A549 treated with ZK216348 at 1 μM for 4 hours (cell line): ENCODE measurements at places on chromosomes 3 and 15. TPM values are rescaled to one million over a fixed set of nuclear protein-coding genes. Genes with fewer than 3 reads are reported as not detected.

The LRRIQ4 gene
- total RNA-seq: not detected in 5 replicates

The PPP2R3A gene
- total RNA-seq: 2.0 to 3.6 TPM (median 2.0 TPM) in 5 replicates

The CTXN2 gene
- not detected in 5 replicates for total RNA-seq

The PRR23E gene
- total RNA-seq: not detected in 5 replicates

The HTR3E gene
- not detected in 5 replicates for total RNA-seq

The FAM43A gene
- 7.2 to 15.9 TPM (median 15.6 TPM) in 5 replicates for total RNA-seq

The ISG20 gene
- total RNA-seq: 23.1 to 46.0 TPM (median 39.6 TPM) in 5 replicates

The NCK1 gene
- 23.2 to 38.9 TPM (median 27.9 TPM) in 5 replicates for total RNA-seq

The CHRFAM7A gene
- total RNA-seq: 4.7 to 7.8 TPM (median 6.7 TPM) in 5 replicates

The UBAP1L gene
- 0.29 to 1.3 TPM (median 0.88 TPM) in 5 replicates for total RNA-seq

The PGBD4 gene
- 1.1 to 1.8 TPM (median 1.6 TPM) in 5 replicates for total RNA-seq

The FETUB gene
- 0.14 to 0.34 TPM (median 0.28 TPM) in 3 of 5 replicates, not detected in the others for total RNA-seq

The BFSP2 gene
- not detected in 5 replicates for total RNA-seq

The GUCA1C gene
- not detected in 5 replicates for total RNA-seq

The AMOTL2 gene
- 35.6 to 51.8 TPM (median 51.2 TPM) in 5 replicates for total RNA-seq

The MYD88 gene
- 21.3 to 27.1 TPM (median 25.9 TPM) in 5 replicates for total RNA-seq
